Fibroblast of the conjunctiva (primary cell): ENCODE measurements at places on chromosomes 5 and 9.

- DNase-seq, result peak; percentile 95
Measured at GRCh38 chr5:111680737-111681413, 76.1 kb downstream of the NREP start.

DNA sequence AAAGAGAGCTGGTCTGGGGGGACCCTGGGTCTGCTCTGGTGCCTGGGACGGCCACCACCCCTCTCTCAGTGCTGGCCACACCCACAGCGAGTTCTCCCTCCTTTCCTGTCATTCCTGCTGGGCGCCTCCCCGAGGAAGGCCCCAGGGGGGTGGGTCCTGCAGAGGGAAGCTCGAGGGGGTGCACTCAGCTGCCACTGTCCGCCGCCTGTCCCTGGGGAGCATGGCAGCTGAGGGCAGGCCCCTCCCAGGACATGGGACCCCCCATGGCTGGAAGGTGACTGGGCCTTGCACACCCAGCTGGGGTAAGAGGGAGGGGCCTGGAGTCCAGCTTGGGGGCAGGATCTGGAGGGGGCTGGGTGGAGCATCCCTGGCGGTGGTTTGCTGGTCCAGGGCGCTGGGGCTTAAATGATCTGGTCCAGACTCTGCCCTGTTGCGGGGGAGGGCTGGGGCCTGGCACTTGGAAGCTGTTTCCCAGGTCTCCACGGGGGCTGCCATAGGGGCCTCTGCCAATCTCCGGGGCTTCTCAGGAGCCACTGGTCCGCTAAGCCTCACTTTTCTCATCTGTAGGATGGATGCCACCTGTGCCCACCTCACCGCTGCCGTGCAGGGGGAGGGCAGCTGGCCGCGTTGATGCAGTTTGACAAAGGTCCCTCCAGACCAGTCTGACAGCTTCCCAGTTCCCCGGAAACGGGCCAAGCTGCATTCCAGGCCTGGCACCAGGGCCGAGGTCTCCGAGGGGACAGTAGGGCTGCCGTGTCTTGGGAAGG, 6.0 kb upstream of the SLC2A6 start:
- DNase-seq, result no peak

GRCh38 chr9:101126556-101126955, 98.0 kb downstream of the PLPPR1 start:
- no peak for DNase-seq

DNA sequence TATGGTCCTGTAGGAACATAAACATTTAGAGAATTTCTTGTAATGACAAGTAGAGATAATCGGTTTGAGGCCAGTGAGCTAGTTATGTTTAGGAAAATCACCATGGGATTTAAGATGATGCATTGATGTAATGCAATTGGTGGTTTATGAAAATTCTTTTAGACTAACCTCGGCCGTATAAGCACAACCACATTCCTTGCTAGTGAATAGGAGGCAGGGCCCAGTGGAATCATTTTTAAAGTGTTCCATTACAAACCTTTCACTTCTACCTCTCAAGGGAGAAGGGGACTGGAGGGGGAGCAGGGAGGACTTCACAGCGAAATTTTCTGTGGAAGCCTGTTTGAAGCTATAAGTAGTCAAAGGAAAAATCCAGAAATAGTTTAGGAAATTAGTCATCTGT, 71.8 kb upstream of the NFIL3 start:
- peak; percentile 76 for DNase-seq

DNA sequence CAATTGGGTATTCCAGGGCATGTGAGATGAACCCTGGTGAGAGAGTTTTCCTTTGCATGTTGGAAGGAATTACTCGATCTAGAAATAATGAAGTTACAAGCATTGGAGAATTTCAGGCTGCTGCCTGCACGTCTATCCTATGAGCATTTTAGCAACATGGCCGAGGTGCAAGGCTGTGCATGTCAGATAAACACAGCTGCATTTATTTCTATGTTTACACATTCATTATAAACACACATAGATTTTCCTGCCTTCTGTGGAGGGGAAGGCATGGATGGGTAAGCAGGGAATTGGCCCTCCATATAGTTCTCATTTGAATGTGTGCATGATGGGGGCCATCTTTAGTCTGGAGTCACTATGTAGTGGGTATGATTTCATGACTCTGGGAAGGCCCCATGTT, 42.3 kb downstream of the AOPEP start:
- no peak for DNase-seq

DNA sequence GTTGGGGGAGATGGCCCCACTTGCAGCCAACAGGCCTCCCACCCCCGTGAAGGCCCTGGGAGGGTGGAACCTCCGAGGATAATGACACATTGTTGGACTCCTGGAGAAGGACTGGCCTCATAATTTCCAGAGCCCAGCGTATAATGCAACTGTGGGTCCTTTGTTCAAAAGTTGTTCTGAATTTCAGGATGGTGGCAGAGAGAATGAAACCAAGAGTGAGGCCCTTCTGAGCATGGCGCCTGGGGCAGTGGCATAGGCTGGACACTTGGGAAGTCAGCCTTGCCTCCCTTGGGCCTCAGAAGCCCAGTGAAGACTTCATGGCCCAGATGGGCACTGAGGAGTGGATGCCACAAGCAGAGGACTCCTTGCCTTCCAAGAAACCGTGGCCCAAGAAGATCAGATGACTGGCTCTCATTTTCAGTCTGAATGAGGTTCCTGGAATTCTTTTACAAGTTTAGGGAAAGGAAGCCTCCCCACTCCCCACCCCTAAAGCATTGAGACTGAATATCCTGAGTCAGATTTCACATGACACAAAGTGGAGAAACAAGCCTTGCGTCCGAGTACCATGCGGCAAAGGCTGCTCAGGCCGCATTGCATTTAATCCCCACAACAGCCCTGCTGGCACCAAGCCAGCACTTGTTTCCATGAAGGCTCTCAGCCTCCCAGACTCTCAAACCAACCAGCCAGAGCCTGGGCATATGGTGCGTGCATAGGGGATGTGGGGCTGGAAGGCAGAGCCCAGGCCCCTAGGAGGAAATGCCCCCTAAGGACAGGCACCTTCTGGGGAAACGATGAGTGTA, 96.7 kb upstream of the SMIM23 start:
- no peak for DNase-seq

GRCh38 chr5:91053741-91054025, 329.4 kb downstream of the ARRDC3 start:
- DNase-seq, result no peak

GRCh38 chr9:90140131-90140818, 502.3 kb downstream of the DIRAS2 start:
- no peak for DNase-seq

- DNase-seq, result peak; percentile 68
Measured at GRCh38 chr5:149990518-149991376, 9.7 kb downstream of the TIGD6 start.

DNA sequence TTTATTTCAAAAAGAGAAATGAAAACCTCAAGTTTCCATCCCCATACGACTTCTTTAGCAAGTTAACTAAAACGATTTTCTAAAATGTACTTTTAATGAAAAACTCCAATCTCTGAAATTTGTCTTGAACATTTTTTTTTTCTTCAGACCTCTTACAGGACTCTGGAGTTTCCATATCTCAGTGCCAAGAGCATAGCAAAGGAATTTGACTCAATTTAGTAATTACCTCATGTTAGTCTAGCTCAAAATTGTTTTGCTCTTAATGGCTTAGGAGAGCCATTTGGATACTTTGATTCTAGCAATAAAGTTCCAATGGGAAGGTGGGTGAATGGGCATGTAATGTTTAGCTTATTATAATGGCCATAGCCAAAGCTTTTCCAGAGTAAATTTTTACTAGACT, 26.0 kb upstream of the SPATA31D4 start:
- DNase-seq, result no peak

GRCh38 chr5:97623441-97623840, 440.4 kb upstream of the RIOK2 start:
- DNase-seq, result no peak

DNA sequence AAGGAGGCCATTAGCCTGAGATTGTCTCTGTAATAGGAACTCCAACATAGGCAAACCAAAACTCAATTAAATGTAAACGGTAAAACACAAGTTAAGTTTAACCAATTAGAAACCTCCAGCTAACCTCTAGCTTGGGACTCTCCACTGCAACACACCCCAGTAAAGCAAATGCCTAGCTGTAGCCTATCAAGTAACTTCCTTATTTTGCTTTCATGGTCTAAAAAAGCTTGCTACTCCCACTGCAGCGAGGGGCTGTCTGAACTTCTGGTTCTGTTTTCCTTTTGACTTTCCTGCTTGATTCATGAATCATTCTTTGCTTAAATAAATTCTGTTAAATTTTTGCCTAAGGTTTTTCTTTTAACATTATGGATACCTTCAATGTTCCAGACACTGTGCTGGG, 24.4 kb upstream of the C5orf46 start:
- DNase-seq, result no peak

GRCh38 chr5:178465861-178466288, 124.3 kb downstream of the COL23A1 start:
- no peak for DNase-seq

DNA sequence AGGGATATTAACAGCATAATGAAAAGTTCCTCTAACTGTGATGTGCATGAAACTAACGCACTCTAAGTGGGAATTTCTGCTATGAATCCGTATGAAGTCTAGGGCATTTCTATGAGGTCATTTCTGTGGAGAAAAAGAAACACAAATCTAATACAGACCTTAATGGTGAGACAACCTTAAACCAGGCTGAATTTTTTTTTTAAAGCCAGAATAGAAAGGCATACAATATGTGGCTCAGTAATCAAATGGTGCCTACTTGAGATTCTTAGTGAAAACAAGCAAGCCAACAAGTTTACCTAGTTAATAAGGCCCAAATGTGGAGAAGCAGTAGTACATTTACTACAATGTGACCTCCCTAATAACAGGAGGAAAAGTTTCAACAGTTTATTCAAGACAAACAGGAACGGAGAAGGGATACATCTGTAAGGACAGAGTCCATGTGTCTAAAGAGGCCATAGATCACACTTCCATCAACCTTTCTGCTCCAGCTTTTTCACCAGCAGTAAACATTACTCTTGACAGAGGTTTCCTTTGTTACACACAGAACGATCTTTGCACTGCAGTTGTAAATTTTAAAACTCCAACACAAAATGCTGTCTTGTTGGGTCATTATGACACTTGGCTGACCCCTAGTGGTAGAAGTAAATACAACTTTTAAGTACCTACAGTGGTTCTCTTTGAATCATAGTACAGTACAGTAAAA, 26.2 kb downstream of the CARNMT1 start:
- peak; percentile 91 for DNase-seq

DNA sequence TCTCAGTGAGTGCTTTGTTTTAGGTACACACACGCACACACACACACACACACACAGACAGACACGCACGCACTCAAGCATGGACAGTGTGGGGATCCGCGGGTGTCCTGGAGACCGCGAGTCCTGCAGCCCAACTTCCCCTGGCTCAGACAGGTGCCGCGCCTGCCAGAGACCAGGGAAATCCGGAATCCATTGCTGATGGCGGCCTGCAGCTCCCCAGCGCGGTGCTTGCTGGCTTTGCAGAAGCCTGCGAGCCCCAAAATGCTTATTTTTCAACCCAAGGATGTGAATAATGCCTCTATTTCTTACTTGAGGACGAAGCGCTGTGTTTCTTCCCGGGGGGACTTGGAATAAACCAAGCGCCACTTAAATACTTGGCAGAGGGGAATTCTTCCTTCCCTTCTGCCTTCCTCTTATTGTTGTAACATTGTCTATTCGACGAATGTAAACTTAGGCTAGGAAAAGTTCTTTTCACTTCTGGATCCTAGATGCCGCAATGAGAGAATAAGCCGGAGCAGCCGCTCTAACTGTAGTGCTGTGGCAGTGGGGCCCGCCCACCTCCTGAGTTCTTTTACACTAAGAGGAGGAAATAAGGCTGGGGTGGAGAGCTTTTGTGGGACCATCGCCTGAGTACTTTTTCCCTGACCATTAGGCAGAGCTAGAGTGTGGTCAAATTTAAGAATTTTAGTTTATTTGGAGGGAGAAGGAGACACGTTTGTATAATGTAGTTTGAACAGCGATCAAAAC, 802 bp downstream of the ITGA2 start:
- no peak for DNase-seq

DNA sequence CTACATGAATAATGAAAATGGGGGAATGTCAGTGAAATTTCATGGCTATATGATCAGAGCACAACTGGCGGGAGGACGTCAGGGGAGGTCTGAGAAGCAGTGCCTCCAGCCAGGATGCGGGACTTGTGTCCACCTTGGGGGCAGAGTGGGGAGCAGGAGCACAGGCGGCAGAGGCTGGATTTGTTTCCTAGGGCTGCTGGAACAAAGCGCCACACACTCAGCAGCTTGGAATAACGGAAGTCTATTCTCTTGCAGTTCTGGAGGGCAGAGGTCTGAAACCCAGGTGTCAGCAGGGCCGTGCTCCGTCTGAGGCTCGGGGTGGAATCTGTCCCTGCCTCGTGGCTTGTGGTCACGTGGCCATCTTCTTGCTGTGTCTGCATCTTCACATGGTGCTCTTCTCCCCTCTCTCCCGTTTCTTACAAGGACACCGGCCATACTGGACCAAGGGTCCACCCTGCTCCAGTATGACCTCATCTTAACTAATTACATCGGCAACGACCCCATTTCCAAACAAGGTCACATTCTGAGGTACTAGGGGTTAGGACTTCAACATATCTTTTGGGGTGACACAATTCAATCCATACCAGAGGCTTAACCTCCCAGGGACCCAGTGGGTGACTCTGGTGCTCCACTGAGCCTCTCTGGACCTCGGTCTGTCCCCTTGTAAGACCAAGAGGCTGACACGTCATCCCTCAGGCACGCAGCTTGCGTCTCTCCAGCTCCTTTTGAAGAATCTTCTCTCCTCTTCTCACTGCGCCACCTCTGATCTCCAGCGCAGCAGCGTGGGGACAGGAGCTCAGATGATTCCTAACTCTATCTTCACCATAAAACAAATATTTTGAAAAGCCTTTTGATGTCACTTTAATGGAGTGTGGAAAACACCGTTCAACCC, 202.5 kb downstream of the CDK5RAP2 start:
- DNase-seq, result no peak

DNA sequence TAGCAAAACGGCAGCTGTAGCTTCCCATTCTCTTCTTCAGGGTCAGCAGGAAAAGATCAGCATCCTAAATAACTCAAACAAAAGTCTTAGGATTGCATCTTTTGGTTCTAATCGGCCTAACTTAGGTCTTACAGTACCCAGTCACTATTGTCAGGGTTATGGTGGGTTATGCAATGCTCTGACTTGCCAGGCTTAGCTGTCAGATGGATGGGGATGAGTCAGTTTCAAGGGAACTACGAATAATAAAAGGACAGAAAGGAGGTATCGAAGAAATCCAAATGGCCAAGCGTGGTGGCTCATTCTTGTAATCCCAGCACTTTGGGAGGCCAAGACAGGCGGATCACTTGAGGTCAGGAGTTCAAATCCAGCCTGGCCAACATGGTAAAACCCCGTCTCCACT, 46.5 kb downstream of the PPP1R2B start:
- no peak for DNase-seq
